ENCODE measurements at places on chromosomes 5 and 9.

GRCh38 chr5:166562246-166562645, 1729.2 kb upstream of the WWC1 start:
- no peak for DNase-seq

DNA sequence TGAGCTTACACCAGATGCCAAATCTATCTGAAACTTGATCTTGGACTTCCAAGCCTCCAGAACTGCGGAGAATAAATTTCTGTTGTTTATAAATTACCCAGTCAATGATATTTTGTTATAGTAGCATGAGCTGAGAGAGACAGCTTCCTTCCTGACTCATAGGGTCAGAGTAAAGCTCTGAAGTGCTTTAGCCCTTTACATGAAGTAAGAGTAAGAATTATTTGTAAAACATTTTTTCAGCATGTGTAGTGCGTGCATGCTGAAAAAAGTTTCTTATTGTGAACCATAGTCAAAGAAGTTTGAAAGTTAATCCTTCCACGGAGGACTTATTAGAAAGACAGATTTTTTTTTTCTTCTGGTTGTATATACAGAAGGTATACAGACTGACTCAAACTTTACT, 172.4 kb downstream of the DMRT2 start:
- no peak for DNase-seq

DNA sequence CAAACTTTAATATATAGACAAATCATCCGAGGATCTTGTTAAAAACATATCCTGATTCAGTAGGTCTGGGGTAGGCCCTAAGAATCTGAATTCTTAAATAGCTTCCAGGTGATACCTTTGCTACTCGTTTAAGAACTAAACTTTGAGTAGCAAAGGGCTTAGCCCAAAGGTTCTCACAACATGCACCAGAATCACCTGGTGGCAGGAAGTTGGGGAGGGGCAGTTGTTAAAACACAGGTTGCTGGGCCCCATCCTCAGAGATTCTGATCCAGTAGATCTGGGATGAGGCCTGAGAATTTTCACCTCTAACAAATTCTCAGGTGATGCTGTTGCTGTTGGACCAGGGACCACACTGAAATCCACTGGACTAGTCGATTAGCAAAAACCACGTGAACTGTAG, 20.0 kb upstream of the RGMB start:
- DNase-seq: no peak

DNA sequence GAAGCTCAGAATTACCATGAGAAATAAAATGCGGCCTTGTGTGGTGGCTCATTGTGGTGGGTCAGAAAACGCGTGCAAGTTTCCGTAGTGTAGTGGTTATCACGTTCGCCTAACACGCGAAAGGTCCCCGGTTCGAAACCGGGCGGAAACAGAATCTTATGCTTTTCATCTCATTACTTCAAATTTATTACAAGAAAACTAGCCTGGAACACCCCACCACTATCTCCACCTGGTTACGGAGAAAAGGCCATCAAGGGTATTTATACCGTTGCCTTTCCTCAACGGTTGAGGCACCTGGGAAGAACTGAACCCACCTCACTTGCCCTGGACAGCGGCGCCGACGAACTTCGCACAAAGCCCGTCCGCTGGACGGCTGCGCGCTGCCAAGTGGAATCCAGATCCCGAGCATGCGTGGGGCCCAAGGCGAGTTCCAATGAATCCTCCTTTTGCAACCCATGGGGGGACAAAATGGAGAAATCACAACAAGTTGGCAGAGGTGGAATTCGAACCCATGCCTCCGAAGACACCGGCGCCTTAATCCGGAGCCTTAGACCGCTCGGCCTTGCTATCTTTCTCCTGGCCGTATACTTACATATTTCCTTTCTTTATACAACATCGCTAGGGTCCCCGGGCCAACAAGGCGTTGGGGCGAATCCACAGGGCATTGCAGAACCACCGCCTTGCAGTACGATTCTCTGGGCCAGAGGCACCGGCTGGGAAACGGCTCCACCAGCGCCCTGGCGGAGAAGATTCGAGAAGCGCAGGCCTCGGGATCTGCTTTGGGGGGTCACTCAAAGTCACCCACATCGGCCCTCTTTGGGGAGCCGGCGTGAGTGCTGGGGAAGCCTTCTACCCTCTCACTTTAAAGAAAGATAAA, 16.9 kb downstream of the OR2V2 start:
- no peak for DNase-seq

- no peak for DNase-seq
Measured at GRCh38 chr9:8764051-8764450, 964.5 kb upstream of the DMAC1 start.

Measured in activated CD8-positive, alpha-beta memory T cell treated with anti-CD3 and anti-CD28 coated beads, Interleukin-2, amount 50 U/mL, for 4 hours (primary cell).